ENCODE measurements at places on chromosomes 7 and 10. TPM values are rescaled to one million over a fixed set of nuclear protein-coding genes. Genes with fewer than 3 reads are reported as not detected.

Gene TSPAN12
- not detected for total RNA-seq

Gene RSPH10B
- total RNA-seq = 0.18 TPM

DNA sequence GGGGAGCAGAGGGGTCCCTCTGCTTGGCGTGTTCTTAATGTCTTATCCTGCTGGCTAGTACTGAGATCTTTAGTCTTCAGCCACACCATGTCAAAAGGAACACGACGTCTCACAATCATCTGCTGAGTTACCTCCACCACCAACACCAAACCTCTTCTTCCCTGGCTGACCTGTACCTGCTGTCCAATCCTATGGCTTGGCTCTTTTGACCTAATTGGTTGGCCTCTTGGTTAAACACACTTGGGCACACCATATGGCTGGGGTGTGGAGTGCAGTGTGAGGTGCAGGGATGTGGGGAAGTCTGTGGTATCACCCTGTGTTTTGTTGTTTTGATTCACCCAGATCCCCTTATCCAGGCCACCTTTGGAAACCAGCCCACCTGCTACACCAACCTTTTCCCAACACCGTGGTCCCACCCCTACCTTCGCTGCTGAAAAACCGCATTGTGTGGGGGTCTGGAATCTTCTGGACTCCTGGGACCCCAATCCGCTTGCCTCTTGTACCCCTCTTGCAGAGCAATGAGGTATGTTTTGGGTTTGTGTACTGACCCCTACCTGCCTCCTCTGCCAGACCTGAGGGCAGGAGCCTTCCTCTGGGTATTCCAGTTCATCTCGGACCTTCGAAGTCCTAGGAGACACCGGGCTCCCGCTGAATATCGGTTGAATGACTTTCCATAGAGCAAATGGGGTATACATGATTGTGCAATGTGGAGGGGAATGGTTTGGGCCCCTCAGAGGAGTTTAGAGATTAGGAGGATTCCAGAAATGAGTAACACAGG is 2.8 kb upstream of the LBX1 start:
- no peak for DNase-seq

Gene FBXL13
- 0.34 TPM for total RNA-seq

Gene MACC1
- total RNA-seq = 0.55 TPM

GRCh38 chr10:2658780-2659179 is 408.6 kb upstream of the PFKP start:
- DNase-seq = no peak

Gene ACTR3C
- total RNA-seq = 4.6 TPM

- DNase-seq = peak; percentile 71
Measured at GRCh38 chr10:6578251-6578771, 1.8 kb downstream of the PRKCQ start.

DNA sequence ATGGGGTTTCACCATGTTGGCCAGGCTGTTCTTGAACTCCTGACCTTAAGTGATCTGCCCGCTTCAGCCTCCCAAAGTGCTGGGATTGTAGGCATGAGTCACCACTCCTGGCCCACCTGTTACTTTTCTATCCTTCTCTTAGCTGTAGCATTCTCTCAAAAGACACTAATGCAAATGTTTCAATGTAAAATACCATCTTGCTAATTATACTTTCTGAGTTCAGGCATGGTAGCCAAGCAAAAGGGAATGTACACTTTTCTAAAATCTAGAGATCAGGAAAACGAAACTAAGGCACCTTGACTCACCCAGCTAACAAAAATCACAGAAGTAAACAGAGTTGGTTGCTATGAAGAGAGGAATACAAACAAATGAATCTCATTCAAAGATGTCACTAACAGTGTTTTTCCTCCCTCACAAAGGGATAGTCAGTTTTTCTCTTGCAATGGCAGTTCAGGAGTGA is 401.0 kb upstream of the NRP1 start:
- no peak for DNase-seq

GRCh38 chr7:128398016-128398840 is 11.6 kb downstream of the IMPDH1 start:
- DNase-seq = peak; percentile 46

DNA sequence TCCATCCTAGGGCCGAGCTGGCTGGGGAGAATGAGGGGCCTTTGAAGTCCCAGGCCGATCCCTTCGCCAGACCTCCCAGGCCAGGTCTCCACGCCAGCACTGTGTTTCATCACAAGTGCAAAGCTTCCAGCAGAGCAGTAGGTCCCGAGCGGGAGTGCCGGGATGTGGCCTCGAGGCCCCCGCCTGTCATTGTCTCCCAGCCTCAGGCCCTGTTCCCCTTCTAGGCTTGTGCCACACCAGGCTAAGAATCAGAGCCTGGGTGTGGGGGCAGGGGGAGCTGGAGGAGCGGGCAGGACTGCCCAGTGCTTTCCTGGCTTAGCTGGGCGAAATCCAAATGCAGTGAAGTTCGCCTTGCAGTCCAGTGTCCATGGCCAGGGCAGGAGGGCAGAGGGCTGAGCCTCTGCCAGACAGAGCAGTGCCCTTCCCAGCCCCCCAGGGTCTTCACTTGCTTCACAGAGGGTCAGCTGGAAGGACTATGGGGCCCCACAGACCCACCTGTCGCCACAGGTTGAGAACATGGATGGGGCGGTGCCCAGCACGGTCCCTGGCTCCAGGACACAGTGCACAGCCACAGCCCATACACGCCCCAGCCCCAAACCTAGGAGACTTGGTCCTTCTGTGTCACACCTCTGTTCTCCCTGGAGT is 20.2 kb upstream of the PFKFB3 start:
- no peak for DNase-seq

Gene ZNF467
- total RNA-seq = 0.08 TPM

DNA sequence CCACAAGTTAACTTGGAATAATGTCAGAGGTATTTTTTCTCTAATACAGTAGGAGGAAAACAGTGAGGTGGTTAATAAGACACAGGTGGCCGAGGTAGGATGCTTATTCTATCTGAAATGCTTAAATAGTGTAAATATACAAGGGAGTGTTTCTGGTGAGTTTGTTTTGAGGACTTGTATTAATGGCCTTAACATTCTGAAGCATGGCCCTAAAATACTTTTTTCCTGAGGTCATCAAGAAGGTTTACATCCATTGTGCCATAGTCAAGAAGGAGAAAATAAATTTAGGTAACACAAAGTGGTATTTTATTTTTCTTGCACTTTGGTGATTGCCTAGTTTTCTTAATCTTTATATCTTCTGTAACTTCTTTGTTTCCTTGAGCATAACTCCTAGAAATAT is 18.8 kb downstream of the GNAI1 start:
- no peak for DNase-seq

Gene TNKS2
- total RNA-seq = 28.4 TPM

- no peak for DNase-seq
Measured at GRCh38 chr7:142498364-142498763, 240.5 kb upstream of the PRSS58 start.

DNA sequence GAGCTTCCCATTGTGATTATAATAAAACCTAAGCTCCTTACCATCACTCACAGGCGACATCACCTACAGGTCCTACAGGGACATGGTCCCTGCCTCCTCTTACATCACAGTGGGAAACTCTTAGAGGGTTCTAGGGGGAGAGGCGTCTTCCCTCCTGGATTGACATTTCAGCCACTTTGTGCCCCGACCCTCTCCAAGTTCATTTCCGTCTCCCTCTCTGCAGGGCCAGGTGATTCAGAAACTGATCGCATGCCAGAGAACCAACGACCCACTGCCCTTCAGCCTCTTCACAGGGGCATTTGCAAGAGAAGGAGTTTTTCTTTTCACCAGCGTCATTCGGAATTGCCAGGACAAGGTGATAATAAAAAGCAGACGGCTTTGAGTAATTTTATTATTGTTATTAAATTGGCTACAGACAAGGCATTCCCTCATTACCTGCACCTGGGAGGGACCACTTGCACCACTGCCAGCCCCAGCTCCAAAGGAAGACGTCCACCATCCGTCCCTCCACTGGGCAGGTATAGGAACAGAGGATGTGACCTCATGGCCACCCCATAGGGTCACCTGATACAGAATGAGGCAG is 85.8 kb upstream of the CUX1 start:
- no peak for DNase-seq

- no peak for DNase-seq
Measured at GRCh38 chr7:6546498-6547251, 4.6 kb downstream of the GRID2IP start.

Gene FMC1
- 6.4 TPM for total RNA-seq

DNA sequence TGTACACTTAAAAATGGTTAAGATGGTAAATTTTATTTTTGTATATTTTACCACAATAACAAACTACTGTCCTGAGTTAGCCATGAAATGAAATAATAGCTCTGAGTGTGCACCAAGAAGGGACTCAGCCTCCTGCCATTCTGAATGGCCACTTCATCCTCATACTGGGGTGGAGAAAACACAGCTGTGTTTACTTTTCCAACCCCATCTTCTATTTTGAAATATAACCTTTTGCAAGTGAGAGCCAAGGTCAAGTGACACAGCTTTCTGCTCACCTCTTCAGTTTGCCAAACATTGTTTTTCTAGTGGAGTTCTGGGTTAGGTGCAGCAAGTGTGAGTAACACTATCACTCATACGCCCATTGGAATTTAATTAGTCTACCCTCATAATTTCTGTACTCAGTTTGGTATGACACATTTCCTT is 107.4 kb upstream of the GLCCI1 start:
- no peak for DNase-seq

DNA sequence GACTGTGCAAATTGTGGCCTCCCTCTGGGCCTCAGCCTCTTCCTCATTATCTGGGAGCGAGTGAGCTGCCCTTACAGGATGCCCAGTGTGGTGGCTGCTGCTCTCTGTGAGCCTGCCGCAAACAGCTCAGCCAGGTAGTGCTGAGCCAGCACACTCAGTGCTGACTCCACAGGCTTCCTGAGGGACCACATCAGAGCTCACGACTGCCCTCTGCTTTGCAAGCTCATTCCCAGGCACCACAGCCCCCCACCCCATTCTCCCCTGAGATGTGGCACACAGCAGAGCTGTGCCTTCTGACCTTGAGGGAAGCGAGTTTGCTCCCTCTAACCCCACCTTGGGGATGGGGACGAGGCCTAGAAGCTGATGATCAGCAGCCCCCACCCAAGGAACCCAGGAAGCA is 230.5 kb upstream of the PPP2R2D start:
- DNase-seq = no peak

- DNase-seq = no peak
Measured at GRCh38 chr10:18665815-18666558, 6.8 kb downstream of the ARL5B start.

- DNase-seq = no peak
Measured at GRCh38 chr7:47150497-47151260, 431.2 kb downstream of the TNS3 start.

GRCh38 chr7:97499204-97499603 is 232.7 kb upstream of the TAC1 start:
- DNase-seq = peak; percentile 26

Gene PRLHR
- not detected for total RNA-seq

Gene TMEM196
- total RNA-seq = not detected

Gene SORCS3
- total RNA-seq = not detected

GRCh38 chr10:74912682-74913081 is 86.3 kb downstream of the KAT6B start:
- DNase-seq = no peak

Gene LRRC18
- 0.16 TPM for total RNA-seq

- DNase-seq = no peak
Measured at GRCh38 chr10:110803239-110803749, 68.4 kb upstream of the PDCD4 start.

- DNase-seq = peak; percentile 77
Measured at GRCh38 chr7:102390697-102391484, 5.3 kb upstream of the PRKRIP1 start.

GRCh38 chr10:78650122-78650521 is 418.6 kb upstream of the ZMIZ1 start:
- no peak for DNase-seq

Gene PVRIG
- 61.6 TPM for total RNA-seq

Gene ATOH7
- total RNA-seq = not detected

Gene FAM180A
- total RNA-seq = not detected

DNA sequence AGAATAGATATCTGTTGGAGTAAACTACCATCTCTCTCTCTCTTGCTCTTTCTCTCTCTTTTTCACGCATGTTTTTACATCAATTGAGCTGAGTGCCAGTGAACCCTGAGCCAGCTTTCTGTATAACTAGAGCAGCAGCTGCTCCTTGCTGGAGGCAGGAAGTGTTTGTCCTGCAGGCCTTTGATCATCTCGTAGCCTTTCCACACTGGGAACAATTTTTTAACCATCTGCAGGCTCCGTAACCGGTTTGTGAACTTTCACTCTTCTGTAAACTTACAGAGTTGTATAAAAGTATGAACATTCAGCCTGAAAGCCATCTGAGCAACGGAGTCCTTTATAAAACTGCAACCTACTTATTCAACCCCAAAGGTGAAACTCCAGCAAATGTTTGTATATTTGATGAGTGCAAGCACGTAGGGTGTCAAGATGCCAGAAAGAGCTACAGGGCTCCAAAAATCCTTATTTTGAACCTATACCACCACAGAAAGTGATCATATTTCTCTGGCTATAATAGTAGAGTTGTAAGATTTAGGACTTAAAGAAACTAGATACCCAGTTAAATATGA is 162.8 kb upstream of the NFE2L3 start:
- no peak for DNase-seq

Gene ZCWPW1
- 2.6 TPM for total RNA-seq

GRCh38 chr10:97713339-97713825 is at the start of gene MARVELD1:
MARVELD1 (plus strand) TSS chr10:97713730; CDS start chr10:97713877, 147 bp downstream.
- no peak for DNase-seq

Gene FAM170B
- not detected for total RNA-seq

- no peak for DNase-seq
Measured at GRCh38 chr10:14686356-14686755, 88.3 kb downstream of the FAM107B start.

- DNase-seq = no peak
Measured at GRCh38 chr10:55404094-55404493, 603.1 kb upstream of the PCDH15 start.

GRCh38 chr7:36708767-36709166 is 15.5 kb downstream of the AOAH start:
- DNase-seq = no peak

Gene VWC2
- total RNA-seq = not detected

Gene KCND2
- not detected for total RNA-seq

Gene FAM131B
- 2.2 TPM for total RNA-seq

Gene SPOCK2
- 268 TPM for total RNA-seq

GRCh38 chr10:20157314-20157713 is 341.1 kb downstream of the PLXDC2 start:
- no peak for DNase-seq

Gene PLXDC2
- total RNA-seq = 0.05 TPM

- no peak for DNase-seq
Measured at GRCh38 chr7:21617916-21618390, 75.1 kb downstream of the DNAH11 start.

Gene PLXNA4
- 47.2 TPM for total RNA-seq

Gene NEUROD6
- not detected for total RNA-seq

Gene LRRD1
- 0.13 TPM for total RNA-seq
